Cortex of kidney (tissue), 1 donor: ENCODE measurements at places on chromosomes 11 and 22.

- no peak for DNase-seq
Observed at GRCh38 chr11:86383041-86383955, 8.6 kb downstream of the CCDC81 start.

- DNase-seq, result no peak
Observed at GRCh38 chr22:27242917-27243589, 558.5 kb downstream of the MN1 start.

DNA sequence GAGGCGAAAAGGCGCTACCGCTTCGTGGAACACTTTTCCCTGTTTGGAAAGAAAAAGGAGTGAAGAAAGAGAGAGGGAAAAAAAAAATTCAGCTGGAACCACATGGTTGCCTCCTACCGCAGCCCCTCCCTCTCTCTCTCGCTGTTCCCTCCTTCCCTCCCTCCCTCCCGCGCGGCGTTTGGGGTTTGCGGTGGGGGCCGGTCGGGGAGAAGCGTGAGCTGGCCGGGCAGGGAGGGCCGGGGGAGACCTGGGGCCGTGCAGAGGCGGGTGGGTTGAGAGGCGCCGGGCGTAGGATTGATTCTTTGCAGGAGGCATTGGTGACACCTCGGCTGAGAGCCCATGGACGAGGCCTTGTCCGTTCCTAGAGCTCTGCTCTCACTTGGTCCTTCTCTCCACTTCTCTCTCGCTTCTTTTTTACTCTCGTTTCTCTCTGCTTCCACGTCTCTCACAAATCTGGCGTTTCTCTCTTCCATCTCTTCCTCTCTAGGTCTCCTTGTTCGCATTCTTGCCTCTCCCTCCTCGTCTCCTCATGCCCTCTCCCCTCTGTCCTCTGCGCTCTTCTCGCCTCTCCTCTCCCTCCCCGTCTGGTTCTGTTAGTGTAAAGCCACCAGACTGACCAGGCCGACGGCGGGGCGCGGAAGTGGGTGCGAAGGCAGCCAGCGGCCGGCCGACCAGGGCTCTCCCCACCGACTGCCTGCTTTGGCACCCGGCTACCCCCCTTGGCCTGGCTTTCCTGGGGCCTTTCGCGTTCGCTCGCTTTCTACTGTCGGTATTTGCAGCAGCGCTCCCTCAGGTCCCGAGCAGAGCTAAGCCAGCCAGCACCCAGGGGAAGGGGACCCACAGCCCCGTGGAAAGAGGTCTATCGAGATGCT lies at the start of gene CLMP:
Gene CLMP, minus strand, starts transcription at position 61 of the 872 bp plus-strand sequence. CDS start 308 bp downstream, outside the sequence.
- no peak for DNase-seq

GRCh38 chr11:16912692-16913111 lies 101.5 kb downstream of the PLEKHA7 start:
- DNase-seq, result no peak

DNA sequence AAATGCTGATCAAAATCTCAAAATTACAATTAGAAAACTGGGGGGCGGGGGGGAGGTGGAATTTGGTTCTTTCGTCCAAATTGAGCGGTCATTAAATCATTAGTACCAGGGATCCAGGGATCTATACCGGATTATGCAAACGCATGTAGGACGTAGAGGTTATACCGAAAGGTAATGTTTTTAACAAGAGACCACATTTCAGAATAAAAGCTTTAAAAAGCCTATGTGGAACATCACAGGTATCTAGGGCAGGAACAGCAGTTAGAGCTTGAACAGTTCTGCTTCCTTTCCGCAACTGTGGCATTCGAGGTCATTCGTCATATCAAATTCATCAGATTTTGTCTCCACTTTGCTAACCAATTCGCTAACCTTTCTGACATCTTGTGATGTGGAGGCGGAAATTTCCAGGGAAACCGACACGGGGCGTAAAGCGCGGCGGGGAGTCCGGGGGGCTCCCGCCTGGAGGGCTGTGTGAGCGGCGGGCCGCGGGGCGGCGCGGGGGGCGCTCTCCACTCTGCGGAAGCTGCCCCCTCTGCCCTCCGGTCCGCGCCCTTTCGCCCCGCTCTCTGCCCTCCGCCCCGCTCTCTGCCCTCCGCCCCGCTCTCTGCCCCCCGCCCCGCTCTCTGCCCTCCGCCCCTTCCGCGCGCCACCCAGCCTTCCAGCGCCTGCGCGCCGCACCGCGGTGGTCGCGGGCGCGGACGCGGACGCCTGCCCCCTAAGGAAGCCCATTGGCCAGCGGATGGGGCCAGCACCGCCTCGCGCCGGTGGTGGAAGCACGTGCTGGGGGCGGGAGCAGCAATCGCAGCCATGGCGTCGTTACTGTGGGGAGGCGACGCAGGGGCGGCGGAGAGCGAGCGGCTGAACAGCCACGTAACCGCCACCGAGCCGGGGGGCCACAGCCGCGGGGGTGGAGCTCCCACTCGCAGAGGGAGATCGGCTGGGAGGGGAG lies at the start of gene DDX25:
Gene DDX25, plus strand, starts transcription at position 798 of the 949 bp plus-strand sequence. Its CDS starts 10 bp downstream, at position 808.
- DNase-seq, result no peak

- DNase-seq, result no peak
Observed at GRCh38 chr11:32775908-32776307, 18.6 kb downstream of the CCDC73 start.
